ENCODE measurements at places on chromosomes 16 and 17.

DNA sequence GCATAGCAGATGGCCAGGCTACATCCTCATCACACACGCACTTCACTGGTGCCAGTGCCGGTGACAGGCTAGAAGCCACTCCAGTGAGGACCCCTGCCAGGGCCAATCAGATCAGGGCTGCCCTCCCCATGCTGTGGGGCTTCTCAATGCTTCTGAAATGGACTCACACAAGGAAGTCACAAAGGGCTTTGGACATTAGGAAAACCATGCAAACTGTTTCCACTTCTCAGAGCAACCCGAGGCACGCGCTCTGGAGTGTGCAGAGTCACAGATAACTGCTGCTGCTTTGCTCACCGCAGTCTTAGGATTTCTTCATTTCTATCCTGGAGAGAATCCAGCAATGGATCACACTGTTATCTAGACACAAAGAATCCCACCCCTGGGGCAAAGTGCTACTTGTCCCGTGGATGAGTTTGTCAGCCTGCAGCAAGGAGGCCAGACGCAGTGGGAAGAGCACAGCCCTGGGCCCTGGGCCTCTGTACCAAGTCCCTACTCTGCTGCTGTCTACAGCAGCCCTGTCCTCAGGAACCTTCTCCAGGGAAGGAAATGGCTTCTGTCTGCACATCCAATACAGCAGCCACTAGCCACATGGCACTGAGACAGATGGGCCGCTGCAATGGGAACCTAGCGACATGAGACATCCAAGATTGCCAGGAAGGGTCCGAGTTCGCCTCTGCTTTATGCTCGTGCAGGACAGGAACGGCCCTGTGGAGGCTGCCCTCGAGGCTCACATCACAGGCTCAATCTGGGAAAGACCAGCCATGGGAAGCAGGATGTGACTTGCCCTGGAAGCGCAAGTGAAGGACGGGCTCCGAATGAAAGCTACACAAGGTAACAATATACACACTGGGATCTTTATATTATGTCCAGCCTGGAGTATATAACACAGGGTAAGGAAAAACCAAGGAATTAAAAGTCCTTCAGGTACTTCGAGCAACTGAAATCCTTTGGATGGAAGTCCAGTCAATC lies 169.3 kb downstream of the ZFHX3 start:
- no peak for DNase-seq

DNA sequence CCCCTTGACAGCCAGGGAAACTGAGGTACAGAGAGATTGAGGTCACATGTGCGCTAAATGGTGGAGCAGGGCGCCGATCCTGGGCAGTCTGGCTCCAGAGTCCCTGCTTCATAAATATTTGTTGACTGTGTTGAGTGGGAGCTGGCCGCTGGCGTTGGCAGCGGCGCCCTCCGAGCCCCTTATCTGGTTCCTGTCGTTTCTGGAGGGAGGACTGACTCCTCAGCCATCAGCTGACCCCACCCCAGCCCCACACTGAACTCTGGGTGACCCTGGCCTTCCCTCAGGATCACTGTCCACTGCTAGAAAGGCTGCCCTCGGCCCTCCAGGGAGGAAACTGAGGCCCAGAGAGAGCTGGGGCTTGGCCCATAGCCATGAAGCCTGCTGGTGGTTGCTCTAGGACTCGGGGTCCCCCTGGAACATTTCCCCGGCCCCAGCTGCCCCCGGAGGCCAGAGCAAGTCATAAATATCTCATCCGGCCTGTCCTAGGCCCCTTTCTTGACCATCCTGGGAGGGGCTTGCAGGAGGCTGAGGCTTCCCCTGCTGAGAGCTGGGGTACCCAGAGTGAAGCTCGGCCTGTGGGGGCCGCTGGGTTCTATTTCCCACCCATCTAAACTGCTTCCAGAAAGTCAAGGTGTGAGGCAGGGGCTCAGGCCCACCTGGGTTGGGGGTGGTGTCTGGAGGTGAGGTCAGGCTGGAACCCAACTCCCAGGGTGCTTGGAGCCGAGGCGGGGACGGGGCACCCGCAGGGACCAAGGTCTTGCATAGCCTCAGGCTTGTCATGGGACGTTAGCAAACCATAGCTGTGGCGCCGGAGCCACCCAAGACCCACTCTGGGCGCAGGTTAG lies 51.7 kb upstream of the GSE1 start:
- DNase-seq = no peak

DNA sequence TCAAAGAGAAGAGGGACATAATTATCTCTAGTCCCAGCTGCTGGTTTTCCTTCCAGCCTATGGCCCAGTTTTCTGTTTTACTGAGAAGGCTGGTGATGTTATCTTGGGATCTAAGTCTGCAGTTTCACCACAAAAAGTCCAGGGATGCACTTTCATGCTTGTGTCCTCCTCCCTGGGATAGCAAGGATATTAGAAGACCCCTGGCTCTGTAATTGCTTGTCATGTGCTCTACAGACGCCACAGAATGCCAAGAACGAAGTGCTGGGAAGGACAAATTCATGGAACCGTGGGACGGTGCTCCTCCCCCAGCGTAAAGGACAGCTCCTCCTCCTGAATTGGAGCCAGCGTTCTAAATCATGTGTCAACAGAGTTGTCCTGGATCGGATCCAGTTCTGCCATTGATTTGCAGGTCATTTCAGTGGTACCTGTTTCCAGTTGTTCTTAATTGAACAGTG lies 8.6 kb downstream of the MAPT start:
- no peak for DNase-seq

- no peak for DNase-seq
These were observed 37.6 kb downstream of the RAB11FIP3 start for GRCh38 chr16:463071-463470.

DNA sequence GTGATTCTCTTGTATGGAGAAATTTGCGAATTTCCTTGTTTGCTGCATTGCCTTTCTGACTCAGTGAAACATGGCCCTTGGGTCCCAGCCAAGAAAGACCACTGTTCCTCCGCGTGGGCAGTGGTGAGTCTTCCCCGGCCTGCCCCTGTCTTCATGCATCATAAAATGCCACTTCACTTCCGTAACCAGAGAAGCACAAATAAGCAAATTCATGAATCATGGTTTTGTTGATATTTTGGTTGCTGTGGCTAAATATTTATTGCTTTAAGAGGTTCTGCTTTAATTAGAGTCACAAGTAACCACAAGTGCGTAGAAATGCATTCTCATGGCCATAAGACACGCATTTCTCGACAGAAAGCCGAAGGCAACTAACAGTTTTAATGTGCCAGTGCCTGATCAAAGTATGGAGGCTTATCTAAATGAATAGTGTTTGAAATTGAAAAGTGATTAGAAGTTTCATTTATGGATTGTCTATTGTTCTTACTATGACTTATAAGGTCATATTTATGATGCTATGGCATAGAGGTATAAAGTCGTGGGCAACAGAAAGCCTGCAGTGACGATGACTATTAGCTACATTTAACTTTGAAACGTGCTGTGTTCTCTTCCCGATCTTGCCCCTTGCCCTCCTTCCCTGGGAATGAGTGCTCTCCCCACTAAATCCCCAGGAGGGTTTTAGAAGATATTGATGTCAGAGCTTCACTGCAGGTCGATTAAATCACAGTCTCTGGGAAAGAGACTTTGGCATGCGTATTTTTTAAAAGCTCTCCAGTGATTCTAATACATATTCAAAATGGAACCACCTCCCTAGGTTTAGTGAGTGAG lies 76.0 kb downstream of the WIPI1 start:
- DNase-seq = no peak

DNA sequence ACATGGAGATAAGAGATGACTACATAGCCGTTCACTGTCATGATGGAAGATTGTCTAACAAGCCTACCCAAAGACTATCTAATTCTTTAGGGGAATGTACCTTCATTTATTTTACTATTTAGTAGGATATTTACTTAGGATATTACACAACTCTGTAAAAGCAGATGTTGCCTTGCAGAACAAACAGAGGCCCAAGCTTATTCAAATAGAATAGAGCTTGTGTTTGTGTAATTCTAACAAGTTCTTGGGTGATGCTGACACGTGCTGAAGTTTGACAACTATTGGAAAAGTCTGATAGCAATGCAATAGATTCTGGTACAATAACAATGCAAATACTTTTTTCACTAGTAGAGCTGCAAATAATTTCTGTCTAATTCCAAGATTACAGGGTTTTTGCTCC lies 447.6 kb downstream of the TOX3 start:
- DNase-seq = no peak

GRCh38 chr17:28395968-28396367 lies 10.0 kb downstream of the SLC46A1 start:
- DNase-seq = no peak

GRCh38 chr17:18314059-18314730 lies 599 bp downstream of the TOP3A start:
- no peak for DNase-seq

DNA sequence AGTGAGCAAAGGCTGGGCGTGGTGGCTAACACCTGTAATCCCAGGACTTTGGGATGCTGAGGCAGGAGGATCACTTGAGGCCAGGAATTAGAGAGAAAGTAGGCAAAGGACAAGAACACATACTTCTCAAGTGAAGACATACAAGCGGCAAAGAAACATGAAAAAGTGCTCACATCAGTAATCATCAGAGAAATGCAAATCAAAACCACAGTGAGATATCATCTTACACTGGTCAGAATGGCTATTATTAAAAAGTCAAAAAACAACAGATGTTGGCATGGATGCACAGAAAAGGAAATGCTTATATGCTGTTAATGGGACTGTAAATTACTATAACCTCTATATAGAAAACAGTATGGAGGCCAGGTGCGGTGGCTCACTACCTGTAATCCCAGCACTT lies 12.2 kb upstream of the SLX4 start:
- DNase-seq = no peak

GRCh38 chr17:6554871-6555330 lies 1.5 kb downstream of the PITPNM3 start:
- DNase-seq = no peak

- DNase-seq = peak; percentile 42
These were observed 47.1 kb downstream of the VMP1 start for GRCh38 chr17:59754552-59754951.

- DNase-seq = no peak
These were observed 186.8 kb upstream of the IRX3 start for GRCh38 chr16:54473226-54473993.

- DNase-seq = no peak
These were observed 313.3 kb upstream of the HSBP1 start for GRCh38 chr16:83494459-83494858.

- DNase-seq = no peak
These were observed 2.0 kb upstream of the C17orf99 start for GRCh38 chr17:78144147-78144719.

GRCh38 chr16:79089735-79090284 lies 510.7 kb downstream of the MAF start:
- peak; percentile 62 for DNase-seq

- peak; percentile 76 for DNase-seq
These were observed 19.5 kb downstream of the CD7 start for GRCh38 chr17:82297714-82298537.

DNA sequence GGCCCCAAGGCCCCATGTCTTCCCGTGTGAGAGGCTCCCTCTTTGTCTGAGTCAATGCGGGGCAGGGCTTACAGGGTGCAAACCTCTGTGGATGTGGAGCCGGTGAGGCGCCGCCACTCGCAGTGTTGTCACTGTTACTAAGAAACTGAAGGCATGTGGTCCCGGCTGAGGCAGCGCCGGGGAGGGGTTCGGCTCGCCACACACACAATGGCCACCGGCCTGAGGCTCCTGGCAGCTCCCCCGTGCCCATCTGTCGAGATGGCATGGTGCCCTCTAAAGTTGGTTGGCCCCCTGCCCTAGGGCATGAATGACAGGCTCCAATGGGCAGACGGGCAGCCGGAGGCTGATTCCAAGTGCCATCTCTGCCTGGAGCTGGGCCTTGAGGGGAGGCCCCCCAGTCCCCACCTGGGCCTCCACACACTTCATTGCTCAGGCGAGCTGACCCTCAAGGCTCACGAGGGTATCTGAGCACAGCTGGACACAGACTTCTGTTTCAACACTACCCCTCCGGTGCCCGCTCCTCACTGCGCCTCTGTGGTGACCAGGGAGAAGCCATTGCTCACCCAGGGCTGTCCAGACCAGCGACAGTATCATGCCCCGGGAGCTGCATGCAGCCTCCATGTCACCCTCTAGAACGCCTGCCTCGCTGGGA lies 137.2 kb downstream of the C16orf78 start:
- DNase-seq = no peak

DNA sequence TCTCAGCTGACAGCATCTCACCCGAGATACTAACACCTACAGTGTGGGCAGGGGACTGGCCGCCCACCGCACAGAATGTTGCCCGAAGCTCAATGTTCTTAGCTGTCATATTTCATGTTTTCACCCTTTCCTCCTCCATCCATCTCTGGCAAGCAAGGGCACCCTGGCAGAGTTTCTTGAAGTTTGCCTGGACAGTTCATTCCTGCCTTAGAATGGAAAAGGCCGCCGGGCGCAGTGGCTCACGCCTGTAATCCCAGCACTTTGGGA lies 37.6 kb upstream of the TEX2 start:
- no peak for DNase-seq

DNA sequence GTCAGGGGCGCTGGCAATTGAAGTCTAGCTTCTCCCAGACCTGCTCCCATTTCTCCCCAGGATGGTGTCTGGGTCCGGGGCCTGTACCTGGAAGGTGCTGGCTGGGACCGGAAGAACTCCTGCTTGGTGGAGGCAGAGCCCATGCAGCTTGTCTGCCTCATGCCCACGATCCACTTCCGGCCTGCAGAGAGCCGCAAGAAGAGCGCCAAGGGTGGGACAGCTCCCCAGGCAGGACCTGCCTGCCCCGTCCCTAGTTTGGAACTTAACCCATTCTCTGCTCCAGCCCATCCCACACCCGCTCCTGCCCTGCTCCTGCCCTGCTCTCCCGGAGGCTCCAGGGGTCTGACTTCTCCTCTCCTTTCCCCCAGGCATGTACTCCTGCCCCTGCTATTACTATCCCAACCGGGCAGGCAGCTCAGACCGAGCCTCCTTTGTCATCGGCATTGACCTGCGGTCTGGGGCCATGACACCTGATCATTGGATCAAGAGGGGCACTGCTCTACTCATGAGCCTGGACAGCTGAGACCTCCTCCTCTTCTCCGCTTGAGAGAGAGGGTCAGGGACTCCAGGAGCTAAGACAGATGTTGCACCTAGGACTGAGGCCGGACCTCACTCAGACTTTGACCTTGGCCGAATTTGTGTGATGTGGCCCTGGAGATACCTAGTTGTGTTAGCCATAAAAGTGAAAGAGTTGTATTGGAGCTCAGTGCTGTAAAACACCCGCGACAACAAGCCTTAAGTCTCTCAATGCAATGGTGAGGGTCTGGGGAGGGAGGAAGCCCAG lies 814 bp upstream of the KDM6B start:
- no peak for DNase-seq

GRCh38 chr16:764848-765487 lies 4.4 kb downstream of the MSLN start:
- no peak for DNase-seq

GRCh38 chr17:75625813-75626486 lies 7.3 kb upstream of the SMIM5 start:
- DNase-seq = no peak

GRCh38 chr17:31492880-31493655 lies 101.6 kb downstream of the RAB11FIP4 start:
- DNase-seq = peak; percentile 50
